ENCODE measurements at places on chromosomes 12 and 14.

- no peak for DNase-seq
Observed at GRCh38 chr12:97159377-97159776, 252.3 kb downstream of the NEDD1 start.

DNA sequence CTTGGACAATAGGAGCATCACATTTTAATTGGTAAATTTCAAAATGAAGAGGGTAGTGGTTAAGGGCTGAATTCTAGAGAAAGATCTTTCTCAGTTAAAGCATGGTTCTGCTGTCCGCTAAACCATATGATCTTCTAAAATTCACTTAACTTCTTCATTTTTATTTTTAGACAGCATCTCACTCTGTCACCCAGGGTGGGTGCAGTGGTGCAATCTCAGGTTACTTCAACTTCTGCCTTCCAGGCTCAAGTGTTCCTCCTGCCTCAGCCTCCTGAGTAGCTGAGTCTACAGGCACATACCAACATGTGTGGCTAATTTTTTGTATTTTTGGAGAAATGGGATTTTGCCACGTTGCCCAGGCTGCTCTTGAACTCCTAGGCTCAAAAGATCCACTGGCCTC is 226.7 kb upstream of the ABCD2 start:
- DNase-seq: no peak

GRCh38 chr14:32702562-32702961 is 236.1 kb upstream of the NPAS3 start:
- no peak for DNase-seq

DNA sequence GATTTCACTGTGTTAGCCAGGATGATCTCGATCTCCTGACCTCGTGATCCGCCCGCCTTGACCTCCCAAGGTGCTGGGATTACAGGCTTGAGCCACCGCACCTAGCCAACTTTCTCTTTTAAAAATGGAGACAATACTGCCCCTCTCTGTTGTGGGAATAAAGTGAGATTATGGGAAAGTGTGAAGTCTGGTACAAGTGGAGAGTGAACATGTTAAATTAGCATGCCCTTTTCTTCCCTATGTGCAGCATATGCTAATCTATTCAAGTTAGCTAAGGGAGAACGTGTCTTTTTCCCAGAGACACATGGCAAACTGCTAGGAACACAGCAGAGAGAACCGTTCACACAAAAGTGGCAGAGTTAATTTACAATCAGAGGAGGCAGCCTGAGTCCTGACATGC is 1.5 kb downstream of the COPS7A start:
- DNase-seq: no peak

DNA sequence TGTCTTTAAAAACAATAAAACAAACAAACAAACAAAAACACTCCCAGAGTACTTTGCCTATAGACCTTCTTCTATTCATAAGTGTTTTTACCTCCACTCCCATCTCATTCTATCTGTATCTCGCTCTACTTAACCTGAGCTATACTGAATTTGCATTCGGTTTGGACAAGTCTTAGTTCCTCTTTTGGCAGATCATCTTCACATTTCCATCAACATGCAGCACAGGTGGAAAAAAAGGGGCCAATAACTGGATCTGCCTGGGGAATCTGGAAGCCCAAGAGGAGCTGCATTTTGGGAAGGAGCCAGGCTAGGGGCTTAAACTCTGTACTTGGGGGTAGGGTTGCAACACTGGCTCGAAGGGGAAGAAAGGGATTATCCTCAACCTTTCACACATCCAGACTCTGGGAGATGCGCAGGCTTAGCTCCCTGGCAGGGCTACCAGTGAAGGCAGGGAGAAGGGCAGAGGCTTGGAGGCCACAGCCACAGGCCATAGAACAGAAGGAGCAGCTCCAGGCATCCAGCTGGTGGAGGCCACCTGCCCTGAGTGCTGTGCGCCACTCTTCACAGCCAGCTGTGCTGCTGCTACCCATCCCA is 4.1 kb downstream of the NINJ2 start:
- no peak for DNase-seq

GRCh38 chr12:104219361-104219892 is 3.8 kb downstream of the TXNRD1 start:
- no peak for DNase-seq

DNA sequence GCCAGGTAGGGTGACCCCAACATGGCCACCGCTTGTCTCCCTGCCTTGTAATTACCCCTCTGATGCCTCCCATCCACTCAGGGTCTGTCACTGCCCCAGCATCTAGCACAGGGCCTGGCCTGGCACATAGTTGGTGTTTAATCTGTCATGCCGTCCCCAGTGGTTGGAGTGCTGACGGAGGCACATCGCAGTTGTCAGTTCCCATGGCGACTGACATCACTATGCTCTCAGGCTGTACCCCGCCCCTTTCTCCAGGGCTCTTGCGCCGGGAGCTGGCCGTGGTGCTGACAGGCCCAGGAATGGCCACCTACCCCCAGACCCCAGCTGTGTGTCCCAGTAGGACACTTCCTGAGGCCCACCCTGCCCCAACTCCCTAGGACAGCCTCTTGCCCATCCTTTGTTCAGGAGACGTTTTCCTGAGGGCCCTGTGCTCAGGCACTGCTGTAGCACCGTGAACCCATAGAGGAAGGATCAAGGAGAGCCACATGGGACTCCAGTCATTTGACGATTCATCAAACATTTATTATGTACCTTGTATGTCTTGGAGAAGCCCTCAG is 23.0 kb downstream of the FAM222A start:
- no peak for DNase-seq

GRCh38 chr14:91381801-91382670 is 35.6 kb downstream of the CCDC88C start:
- DNase-seq: no peak

DNA sequence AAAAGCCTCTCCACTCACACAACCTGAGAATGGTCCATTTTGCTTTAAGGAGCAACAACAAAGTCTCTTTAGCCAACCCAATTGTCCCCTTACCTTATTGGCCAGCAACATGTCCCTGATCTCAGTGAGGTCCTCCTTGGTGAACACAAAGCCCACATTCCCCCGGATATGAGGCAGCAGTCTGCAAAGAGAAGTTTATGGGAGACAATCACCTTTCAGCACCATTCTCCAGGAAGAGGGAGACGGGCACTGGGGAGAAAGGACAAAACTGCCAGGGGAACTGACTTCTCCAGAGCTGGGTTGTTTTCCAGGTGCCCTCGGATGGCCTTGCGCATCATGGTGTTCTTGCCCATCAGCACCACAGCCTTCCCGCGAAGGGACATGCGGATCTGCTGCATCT is 1.9 kb downstream of the RPLP0 start:
- no peak for DNase-seq

DNA sequence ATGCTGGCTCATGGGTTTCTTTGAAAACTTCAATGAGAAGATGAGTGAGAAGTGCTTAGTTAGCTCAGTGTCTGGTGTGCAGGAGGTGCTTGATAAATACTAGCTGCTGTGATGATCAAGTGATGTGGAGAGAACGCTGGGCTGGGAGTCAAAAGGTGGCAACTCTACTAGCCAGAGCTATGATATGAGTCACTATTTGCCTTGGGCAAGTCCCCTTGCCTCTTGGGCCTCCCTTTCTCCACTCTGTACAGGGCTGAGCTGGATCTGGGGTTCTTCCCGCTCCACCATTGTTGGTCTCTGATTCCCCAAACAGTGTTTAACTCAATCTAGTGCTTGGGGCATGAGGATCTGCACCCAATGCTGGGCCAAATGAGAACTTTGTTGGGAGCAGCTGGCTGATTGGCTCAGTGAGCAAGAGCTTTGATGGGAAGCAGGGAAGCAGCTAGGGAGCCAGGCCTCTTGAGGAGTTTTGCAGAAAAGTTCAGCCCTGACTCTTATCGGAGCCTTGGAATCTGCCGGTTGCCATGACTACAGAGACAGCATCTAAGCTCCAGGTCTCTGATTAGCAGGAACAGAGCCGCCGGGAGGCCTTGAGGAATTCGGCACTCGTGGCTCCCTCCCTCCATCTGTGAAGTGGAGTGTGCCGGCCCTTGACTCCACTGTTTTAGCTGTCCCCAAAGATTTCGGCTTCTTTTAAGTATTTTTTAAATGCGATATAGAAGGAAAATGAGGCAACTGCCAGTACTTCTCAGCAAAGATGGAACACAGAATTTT is 82.1 kb upstream of the HSPB8 start:
- DNase-seq: no peak

GRCh38 chr14:95146079-95146771 is 11.1 kb downstream of the DICER1 start:
- no peak for DNase-seq

DNA sequence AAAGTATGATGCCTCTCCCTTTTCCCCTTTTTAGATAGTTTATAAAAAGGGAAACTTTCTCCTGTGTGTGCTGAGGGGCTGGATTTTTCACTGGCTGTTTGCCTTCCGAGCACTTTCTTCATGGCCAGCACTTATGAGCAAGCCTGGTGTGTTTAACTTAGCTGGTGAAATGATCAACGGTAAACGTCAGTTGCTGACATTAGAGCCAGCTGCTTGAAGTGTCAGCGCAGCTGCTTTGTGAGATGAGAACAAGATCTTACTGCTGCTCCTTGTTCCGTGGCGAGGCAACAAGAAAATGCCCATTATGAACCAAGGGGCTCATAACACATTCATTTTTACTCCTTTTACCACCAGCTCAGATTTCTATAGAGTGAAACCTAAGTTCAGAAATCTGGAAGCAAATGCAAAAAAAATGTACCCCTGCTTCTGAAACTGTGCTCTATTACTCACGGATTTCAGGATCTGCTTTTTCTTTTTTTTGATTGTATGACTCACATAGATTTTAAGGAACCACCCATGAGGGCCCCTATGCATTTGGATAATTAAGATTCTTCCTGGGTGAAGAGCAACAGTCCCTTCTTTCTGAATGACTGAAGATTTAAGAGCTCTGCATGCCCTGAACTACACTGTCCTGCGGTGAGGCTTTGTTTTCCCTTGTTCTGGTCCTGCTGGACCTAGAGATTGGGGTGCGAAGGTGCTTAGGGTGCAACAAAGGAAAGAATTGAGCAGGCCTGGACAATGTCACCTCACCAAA is 74.3 kb upstream of the CPM start:
- no peak for DNase-seq
